ENCODE measurements at places on chromosomes 4 and X.

- DNase-seq: no peak
Observed at GRCh38 chrX:48789366-48790220, 3.2 kb downstream of the GATA1 start.

- no peak for DNase-seq
Observed at GRCh38 chrX:65745992-65746391, 78.5 kb downstream of the MSN start.

DNA sequence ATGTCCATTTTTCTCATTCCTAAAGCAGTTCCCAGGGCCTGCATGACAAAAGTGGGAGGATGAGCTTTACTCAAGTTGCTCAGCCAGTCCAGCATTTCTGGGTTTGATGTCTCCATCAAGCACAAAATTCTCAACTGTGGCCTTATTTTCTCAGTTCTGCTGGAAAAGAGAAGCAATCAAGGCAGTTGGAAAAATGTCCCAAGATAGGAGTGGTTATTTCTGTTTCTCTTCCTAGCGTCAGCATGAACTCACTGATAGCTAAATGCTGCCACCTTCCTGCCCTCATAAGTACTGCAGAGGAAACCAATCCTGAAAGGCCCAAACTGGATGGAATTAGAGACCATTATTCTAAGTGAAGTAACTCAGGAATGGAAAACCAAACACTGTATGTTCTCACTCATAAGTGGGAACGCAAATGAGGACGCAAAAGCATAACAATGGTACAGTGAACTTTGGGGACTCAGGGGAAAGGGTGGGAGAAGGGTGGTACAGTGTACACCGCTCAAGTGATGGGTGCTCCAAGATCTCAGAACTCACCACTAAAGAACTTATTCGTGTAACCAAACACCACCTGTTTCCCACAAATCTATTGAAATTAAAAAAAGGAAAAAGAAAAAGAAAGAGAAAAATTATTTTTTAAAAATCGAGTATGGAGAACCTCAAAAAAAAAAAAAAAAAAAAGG lies 29.6 kb downstream of the ADH7 start:
- peak; percentile 60 for DNase-seq

DNA sequence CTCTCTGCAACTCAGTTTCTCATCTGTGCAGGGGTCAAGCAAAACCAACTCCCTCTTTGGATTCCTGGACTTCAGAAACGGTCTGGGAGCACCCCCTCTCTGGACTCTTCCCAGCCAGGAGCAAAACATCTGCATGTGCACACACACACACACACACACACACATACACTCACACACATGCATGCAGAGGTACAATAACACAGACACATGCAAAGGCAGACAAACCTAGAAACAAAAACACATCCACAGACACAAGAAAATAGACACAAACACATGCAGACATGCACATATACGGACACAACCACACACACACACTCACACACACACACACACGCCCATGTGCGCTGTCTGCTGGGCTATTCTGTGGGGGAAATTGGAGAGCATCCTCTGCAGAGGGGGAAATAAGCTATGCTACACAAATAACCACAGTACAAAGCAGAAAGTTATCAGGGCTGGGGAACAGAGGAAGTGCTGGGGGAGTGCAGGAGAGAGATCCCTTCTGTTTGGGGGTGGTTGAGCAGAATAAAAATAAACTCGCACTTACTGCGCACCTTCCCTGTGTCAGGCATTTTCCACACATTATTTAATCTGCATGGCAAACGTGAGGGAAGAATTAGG lies 19.9 kb downstream of the IQSEC2 start:
- no peak for DNase-seq

- DNase-seq: no peak
Observed at GRCh38 chr4:152316969-152317368, 218.9 kb downstream of the FBXW7 start.

- no peak for DNase-seq
Observed at GRCh38 chr4:76053730-76054129, 17.9 kb upstream of the CXCL11 start.

DNA sequence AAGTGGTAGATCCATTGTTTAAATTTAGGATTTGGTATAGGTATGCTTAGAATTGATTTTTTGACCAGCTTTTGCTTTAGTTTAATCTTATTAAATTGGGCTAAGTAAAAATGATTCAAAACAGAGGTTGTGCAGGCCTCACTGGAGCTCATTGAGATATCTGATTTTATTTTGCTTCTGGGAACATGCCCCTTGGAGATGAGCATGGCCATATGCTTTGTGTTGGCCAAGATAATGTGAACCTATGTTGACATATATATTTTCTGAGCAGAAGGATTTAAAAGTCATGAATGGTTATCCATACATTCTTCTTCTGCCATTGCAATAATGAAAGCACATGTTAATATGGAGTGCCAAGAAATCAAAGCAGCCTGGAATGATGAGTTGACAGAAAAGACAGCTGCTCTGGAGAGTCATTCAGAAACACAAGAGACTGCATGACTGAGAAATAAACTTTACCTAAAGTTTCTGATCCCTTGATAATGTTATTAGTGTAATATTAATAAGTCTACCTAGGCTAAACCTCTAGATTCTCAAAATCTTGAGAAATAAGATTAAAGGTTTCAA lies 489.7 kb upstream of the GNPDA2 start:
- peak; percentile 51 for DNase-seq

DNA sequence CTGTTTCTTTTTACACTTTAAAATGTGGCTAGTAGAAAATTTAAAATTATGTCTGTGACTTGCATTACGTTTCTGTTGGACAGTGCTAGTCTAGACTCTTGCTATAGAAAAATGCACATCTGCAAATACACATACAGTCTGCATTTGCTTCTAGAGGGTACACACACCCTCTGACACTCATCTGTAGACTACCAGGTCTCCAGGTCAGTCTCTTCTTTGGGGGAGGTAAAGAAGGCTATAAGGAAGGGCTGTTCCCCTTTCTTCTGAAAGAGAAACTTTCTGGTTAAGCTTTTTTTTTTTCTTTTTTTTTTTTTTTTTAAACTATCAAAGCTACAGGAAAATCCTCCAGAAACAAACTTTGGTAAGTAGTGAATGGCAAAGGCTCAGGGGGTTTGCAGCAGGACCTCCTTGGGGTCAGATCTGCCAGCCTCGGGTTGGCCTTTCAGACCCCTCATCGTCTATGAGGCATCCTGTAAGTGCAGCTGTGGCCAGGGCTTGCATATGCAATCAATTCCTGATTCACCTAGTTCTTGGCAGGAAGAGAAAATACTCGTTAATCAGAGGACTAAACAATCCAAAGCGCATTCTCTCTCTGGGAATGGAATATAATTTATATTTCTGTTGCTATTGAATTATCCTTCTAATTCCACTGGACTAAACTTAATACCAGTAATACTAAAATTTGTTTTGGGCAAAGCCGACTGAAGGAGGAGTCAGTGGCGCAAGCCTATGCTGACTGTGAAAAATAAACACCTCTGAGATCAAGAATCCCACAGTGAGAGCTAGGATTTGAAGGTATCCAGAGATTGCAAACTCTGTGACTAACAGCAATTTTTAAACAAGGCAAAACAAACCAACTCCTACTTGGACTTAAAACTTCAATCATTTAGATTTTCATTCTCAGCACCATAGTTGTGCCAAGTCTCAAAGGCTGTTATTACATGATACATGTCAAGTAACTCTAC lies 109.3 kb upstream of the TBC1D9 start:
- no peak for DNase-seq
